NCI-H2081 (cell line): ENCODE measurements at places on chromosomes 6 and 20.
A peak's percentile ranks its signal among the peaks of the same experiment; 100 is the strongest.

- no peak for DNase-seq
These were observed 131.5 kb downstream of the MACROD2 start for GRCh38 chr20:14126856-14127255.

GRCh38 chr20:11766961-11767360, 150.7 kb upstream of the BTBD3 start:
- DNase-seq = no peak

DNA sequence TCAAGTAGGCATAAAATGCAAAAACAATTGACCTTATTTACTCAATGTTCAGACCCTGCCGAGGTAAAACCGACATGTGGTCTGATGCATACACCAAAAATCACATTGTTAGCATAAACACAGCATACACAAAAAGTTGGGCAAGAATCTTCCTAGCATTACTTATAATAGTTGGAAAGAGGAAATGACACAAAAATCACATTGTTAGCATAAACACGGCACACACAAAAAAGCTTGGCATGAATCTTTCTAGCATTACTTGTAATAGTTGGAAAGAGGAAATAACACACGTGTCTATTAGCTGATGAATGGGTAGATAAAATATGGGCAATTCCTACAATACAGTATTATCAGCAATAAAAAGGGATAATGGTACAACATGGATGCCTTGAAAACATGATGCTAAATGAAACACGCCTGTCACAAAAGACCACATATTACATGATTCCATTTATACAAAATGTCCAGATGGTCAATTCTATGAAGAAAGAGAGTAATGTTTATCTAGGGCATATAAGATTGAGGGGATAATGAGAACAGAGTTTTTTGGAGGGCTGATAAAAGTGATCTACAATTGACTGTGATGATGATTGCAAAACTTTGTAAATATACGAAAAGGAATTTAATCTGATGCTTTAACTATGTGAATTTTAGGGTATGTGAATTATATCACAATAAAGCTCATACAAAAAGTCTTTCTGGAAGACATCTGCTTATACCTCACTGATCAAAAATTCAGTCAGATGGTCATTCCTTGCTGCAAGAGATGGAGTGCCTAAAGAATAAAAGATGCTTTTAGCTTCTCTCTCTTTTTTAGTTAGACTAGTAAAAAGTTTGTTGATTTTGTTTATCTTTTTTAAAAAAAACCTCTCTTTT, 1019.5 kb upstream of the CITED2 start:
- peak; percentile 6 for DNase-seq

DNA sequence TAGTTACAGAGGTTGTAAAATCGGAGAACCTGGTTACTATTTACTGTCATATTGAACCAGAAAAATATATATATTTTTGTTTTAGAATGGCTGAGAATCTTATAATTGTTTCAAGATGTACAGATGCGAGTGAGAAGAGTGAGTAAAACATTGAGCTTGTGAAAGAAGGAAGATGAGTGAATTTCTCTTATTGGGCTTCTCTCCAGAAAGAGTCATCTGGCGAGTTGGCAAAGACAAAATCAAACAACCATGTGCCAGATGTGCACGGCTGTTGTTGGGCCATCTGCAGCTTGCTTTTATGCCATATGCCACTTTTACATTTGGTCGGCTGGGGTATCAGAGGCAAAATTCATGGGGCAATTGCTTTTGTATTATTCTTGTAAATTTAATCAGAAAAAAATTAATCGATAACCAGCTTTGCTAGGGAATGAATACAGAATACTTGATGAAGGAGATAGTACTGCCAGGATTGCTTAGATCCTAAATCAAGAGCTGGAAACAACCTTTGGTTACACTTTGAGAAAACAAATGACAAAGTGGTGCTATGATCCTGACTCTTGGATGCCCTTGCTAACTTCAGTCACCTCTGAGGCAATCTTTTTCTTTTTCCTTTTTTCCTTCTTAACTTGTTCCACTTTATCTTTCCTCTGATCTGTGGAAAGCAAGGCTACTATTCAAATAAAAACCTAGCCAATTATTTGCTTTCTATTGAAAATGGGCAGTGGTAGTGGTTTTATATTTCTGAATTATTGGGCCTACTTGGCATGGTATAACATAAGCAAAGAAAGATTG, 97.1 kb upstream of the GRIK2 start:
- no peak for DNase-seq

GRCh38 chr6:116136933-116137340, 11.0 kb upstream of the COL10A1 start:
- no peak for DNase-seq

GRCh38 chr20:48812600-48813445, 15.0 kb downstream of the PREX1 start:
- DNase-seq = no peak
